ENCODE measurements at places on chromosomes 12 and 14. TPM values are rescaled to one million over a fixed set of nuclear protein-coding genes. Genes with fewer than 3 reads are reported as not detected.
A peak's percentile ranks its signal among the peaks of the same experiment; 100 is the strongest.

DNA sequence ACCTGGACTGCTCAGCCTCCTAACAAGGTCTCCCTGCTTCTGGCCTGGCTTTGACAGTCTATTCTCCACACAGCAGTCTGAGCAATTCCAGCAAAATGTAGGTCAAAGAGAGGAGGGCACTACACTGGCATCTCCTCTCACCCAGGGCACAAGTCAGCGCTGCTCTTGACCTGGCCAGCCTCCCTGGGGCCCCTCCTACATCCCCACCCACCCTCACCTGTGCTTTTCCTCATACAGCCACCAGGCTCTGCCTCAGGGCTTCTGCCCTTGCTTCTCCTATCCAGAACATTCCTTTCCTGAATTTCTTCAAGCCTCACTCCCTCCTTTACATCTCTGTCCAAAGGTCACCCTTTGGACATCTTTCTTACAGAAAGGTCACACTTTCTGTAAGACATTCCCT, 33.7 kb downstream of the GALNT4 start:
- no peak for DNase-seq

- DNase-seq, result no peak
Observed at GRCh38 chr12:115001571-115002180, 317.7 kb upstream of the TBX3 start.

- DNase-seq, result no peak
Observed at GRCh38 chr12:122067966-122068365, 10.6 kb upstream of the MLXIP start.

Gene RFLNA
- total RNA-seq, result 3.2 TPM

GRCh38 chr12:9706086-9706685, 26.7 kb downstream of the CLECL1 start:
- DNase-seq, result no peak

DNA sequence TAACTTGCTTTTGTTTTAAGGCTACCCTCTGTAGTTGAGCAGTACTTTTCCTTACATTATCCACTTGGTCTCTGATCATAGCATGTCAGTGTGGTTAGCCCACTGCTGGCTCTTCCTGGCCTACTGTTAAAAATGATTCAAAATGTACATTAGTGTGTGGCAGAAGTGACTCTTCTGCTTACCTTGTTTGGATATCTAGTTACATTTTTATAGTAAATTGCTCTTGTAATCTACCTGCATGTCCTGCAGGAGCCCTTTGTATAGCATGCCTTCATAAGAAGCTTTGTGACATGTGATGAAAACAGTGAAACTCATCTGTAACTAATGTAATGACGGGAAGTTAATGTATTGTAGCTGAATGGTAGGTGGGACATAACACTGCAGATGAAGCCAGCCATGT, 8.1 kb downstream of the SPATS2 start:
- no peak for DNase-seq

DNA sequence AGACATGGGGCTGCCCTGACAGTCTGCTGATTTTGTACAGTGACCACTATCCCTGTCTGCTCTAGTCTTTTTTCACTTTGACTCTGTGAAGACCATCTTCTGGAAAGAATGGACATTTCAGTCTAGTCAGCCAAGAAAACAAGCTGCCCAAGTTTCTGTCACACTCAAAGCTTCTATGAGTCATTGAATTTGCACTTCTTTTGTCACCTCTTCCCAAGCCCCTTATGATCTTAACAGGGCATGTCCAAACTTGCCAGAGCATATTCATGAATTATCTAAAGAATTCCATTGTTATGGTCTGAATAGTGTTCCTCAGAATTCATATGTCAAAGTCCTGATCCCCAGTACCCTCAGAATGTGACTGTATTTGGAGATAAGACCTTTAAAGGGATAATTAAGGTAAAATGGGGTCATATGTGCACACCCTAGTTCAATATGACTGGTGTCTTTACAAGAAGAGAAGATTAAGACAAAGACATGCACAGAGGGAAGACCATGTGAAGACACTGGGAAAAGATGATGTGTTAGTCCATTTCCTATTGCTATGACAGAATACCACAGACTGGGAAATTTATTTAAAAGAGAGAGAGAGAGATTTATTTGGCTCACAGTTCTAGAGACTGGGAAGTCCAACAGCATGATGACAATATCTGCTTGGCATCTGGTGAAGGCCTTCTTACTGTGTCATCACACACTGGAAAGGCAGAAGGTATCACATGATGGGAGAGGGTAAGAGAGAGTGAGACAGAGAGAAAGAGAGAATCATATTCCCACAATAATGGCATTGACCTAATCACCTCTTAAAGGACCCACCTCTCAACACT, 242.6 kb downstream of the BTG1 start:
- DNase-seq, result peak; percentile 81

- peak; percentile 2 for DNase-seq
Observed at GRCh38 chr12:43937947-43938346, 102.1 kb downstream of the TMEM117 start.

Gene AJUBA
- total RNA-seq, result 272 TPM

Gene SSTR1
- total RNA-seq, result not detected

- no peak for DNase-seq
Observed at GRCh38 chr12:1367331-1368291, 226.8 kb downstream of the FBXL14 start.
